ENCODE measurements at places on chromosomes 3 and 15.
A peak's percentile ranks its signal among the peaks of the same experiment; 100 is the strongest.

- DNase-seq: no peak
Observed at GRCh38 chr3:86073799-86074198, 917.1 kb downstream of the VGLL3 start.

- DNase-seq: no peak
Observed at GRCh38 chr3:93910097-93910496, 63.6 kb downstream of the PROS1 start.

DNA sequence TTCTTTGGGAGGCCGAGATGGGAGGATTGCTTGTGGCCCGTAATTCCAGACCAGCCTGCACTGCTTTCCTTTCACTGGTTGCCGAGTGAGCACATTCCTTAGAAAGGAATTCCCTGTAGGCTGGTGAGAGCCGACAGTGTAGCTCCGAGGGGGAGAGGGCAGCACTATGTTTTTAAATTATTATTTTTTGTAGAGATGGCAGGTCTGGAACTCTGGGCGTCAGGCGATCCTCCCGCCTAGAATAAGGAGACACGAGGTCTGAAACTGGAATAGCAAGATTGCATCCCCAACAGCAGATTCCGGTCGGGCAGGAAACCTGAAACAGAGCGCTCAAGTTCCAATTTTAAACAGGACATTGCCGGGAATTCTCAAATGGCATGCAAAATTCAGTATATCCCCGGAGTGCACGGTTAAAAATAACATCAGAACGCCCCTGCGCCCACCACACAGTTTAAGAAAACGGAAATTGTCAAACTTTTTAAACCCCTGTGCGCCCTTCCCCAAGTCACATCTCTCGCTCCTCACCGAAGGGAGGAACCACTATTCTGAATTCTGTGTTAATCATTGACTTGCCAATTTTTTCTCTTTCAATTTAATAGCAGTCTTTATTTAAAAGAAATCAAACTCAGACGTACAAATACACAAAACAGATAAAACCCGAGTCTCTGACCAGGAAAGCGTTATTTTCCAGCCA, 643 bp upstream of the RNU5B-1 start:
- DNase-seq: peak; percentile 14

GRCh38 chr15:39028069-39028468, 463.5 kb upstream of the RASGRP1 start:
- no peak for DNase-seq

GRCh38 chr15:42693496-42693895, 43.4 kb downstream of the CDAN1 start:
- DNase-seq: no peak

GRCh38 chr15:57091636-57092035, 173.2 kb downstream of the TCF12 start:
- DNase-seq: no peak

GRCh38 chr15:66290518-66290917, 2.9 kb upstream of the DIS3L start:
- no peak for DNase-seq

- DNase-seq: no peak
Observed at GRCh38 chr15:74039656-74040010, 42.7 kb downstream of the GOLGA6A start.
